ENCODE measurements at places on chromosomes 1 and 21. TPM values are rescaled to one million over a fixed set of nuclear protein-coding genes. Genes with fewer than 3 reads are reported as not detected.

- DNase-seq, result no peak
Observed at GRCh38 chr1:22364764-22365163, 86.9 kb upstream of the ZBTB40 start.

The INKA2 gene
- not detected for total RNA-seq

- DNase-seq, result no peak
Observed at GRCh38 chr21:29360799-29361765, 62.4 kb downstream of the BACH1 start.

DNA sequence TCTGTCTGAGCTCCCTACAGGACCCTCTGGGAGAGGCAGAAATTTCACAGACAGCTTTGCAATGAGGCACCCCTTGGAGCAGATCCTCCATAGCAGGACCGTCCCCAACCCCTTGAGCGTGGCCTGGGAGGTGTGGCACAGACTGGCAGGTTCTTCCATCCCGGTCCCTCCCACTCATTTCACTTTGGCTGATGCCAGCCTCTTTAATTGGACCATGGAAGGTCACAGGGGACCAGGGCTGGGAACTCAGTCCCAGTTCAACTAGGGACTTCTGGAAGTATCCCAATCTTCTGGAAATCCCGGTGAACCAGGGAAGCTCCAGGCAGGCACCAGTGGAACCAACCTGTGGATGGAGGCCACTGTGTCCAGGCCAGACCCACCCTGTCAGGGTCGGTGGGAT is 83.7 kb downstream of the SPSB1 start:
- no peak for DNase-seq

- no peak for DNase-seq
Observed at GRCh38 chr1:78079580-78079979, 33.8 kb downstream of the GIPC2 start.

GRCh38 chr1:31765041-31765467 is 914 bp upstream of the ADGRB2 start:
- no peak for DNase-seq

DNA sequence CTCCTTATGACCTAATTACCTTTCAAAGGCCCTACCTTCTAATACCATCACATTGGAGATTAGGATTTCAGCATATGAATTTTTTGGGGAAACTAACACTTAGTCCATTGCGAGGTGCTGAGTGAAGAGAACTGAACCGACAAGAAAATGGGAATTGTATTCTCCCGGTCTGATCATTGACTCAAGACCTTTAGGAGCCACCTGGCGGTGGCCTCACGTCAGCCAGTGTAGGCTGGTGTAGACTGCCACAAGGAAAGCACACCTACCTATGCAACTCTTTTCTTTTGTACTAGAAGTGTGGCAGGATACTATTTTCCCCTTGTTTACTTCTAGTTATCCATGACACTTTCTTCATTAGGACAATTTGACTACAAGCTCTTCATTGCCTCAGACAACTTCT is 333.5 kb upstream of the B3GALT2 start:
- no peak for DNase-seq

The HOOK1 gene
- 6.9 TPM for total RNA-seq

DNA sequence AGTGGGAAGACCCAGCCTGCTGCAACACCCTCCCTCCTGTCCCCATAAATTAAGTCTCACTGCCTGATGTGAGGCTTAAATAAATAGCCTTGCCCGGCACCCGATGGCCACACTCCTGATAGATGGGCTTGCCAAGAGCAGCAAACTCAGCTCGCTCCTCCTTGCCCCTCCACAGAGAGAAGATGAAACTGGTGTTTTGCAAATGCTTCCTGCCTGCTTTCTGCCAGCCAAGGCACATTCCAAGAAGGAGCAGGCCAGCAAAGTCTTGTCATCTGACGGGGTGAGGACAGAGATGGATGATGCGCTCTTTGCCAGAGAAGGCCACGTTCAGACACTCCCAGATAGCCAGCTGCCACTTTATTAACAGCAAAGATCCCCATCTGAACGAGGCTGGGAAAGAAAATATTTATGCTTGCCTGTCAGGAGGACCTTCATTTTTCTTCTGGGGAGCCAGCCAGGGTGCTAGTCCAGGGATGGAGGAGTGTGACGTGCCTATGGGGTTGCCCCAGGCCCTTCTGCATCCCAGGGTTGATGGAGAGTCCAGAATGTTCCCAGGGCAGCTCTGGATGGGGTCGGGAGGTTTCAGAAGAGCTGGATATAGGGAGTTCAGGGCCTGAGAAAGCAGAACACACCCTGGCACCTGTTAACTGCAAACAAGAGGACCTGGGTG is 265.4 kb downstream of the FOXD2 start:
- DNase-seq, result no peak

GRCh38 chr1:178659789-178660208 is 65.2 kb upstream of the RALGPS2 start:
- no peak for DNase-seq

- DNase-seq, result no peak
Observed at GRCh38 chr1:232508130-232508701, 121.7 kb downstream of the SIPA1L2 start.

The LRRC38 gene
- not detected for total RNA-seq

- DNase-seq, result no peak
Observed at GRCh38 chr21:35850542-35851103, 209.7 kb downstream of the SETD4 start.

- no peak for DNase-seq
Observed at GRCh38 chr1:233884461-233885151, 19.9 kb upstream of the SLC35F3 start.

DNA sequence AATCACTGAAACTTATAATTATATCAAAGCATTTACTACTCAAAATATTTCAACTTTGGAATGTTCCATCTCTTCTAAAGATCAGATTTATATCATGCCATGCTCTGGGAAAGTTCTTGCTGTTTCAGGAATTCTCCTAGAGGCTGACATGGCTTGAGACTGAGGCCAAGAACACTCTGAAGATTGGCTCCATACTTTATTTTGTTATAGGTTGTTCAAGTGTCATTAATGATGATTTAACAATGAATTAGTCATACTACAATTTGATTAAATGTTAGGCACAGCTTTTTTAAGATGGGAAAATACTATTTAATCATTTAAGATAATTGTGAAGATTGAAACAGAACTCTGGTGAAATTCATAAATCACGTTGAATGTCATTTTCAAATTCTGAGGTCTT is 255.4 kb downstream of the GREM2 start:
- DNase-seq, result no peak

DNA sequence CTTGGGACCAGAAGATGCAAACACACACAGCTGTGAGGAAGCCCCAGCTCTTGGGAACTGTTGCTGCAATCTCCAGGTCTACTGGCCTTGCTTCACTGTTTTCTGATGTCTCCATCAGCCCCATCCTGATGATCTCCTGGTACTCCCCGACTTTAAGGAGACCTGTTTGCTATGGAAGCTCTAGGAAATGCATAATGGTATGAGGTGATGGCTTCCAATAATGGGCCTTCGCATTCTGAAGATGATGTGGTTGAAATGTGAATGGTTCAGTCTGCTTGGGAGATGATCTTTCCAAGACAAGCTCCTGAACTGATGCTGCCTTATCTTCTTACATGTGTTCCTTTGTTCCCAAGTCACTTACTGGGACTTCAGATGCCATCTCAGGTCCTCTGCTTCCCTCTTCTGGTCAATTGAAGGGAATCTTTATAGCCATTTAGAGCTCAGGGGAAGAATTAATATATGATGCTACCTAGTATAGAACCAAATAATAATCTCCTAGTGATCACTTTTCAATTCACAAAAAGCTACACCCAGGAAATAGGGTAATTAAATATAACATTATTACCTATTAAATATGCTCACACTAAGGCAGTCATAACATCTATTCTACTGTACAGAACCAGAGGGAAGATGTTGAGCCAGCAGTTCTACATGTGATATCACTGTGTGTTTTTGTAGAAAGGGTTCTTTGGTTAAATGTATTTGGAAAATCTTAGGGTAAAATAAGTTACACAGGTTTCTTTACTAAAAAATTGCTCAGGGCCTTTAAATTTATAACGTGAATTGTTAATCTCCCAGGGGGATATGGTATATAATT is 73.9 kb upstream of the VTCN1 start:
- DNase-seq, result no peak

- no peak for DNase-seq
Observed at GRCh38 chr1:192038567-192038966, 119.7 kb upstream of the RGS18 start.

DNA sequence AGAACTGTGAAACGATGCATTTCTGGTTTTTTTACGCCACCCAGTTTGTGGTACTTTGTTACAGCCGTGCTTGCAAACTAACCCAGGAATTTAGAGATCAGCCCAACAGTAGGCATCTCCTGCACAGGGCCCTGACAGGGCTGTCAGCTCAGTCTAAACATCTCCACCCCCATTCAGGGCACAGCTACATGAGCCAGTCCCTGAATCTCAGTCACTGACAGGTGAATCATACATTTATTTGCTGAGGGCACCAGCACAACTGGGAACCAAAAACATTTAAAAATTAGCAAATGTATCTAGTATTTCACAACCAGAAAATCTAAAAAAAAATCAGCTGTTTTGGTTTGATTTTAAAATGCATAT is 30.7 kb downstream of the PRDX6 start:
- DNase-seq, result no peak

- DNase-seq, result no peak
Observed at GRCh38 chr1:153485863-153486262, 25.4 kb upstream of the S100A7 start.

DNA sequence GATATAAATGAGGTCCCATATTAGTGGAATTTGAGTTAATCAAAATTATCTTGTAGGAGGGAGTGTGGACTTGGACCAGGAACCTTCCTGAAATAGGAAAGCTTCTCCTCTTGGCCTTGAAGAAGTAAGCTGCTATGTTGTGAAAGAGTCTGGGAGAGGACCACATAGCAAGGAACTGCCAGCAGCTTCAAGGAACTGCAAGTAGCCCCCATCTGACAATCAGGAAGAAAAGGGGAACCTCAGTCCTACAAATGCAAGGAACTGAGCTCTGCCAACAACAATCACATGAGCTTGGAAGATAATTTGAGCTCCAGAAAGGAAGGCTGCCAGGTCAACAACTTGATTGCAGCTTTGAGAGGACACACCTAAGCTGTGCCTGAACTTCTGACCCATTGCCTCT is 8.2 kb upstream of the PRMT6 start:
- no peak for DNase-seq

- no peak for DNase-seq
Observed at GRCh38 chr21:45022348-45022675, 52.1 kb upstream of the ADARB1 start.

GRCh38 chr1:219264561-219264960 is 90.9 kb downstream of the LYPLAL1 start:
- DNase-seq, result no peak

DNA sequence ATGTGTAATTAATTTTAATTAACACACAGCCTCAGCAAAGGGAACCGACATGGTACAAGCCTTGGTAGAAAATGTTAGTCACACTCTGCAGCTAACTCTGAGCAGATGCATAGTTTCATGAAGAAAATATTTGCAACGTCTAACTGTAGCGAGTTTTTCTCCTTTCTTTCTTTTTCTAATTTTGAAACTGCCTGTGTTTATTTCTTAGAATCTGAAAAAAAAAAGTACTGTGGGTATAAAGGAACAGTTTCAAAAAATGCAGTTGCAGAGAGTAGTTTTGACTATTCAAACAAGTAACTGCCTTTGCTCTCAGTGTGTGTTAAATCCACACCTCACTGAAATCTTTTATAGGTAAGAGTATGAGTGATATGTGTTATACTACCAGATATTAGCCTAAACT is 149.9 kb upstream of the C1orf105 start:
- DNase-seq, result no peak

DNA sequence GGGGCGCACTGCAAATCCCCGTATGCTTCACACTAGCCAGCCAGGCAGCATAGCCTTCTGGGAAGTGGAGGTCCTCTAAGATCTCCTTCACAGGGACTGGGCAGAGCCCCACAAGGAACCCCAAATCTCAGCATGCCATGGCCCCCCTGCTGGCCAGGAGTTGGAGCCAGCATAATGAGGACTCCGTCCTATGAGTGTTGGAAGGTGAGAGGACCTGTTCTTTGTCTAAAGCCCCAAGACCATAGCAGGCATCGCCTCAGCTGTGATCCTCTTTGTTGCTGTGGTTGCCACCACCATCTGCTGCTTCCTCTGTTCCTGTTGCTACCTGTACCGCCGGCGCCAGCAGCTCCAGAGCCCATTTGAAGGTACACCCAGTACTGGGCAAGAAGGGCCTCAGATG is 1.5 kb downstream of the SHISA4 start:
- DNase-seq, result no peak

DNA sequence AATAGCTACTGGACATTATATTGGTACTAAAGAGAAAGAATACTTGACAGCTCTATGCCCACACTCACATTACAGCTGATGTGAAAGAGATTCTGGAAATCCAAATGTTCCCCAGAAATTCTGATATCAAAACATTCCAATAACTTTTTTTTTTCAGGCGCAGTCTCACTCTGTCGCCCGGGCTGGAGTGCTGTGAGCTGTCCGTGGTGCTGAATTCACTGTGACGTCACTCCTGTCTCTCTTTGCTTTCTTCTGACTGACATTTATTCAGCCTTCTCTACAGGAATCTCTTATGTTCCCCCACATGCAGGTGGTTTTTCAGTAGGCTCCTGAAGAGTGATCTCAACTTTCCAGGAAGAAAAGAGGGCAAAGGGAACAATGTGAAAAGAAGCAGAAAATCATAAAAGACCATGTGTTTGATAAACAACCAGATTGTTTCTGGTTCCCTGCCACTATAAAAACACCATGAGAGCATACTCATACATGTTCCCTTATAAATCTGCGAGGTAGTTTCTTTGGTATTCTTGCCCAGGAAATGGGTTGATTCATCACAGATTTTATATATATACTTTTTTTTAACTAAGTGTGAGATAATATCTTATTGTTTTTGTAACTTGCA is 6.2 kb downstream of the S100A7A start:
- DNase-seq, result peak; percentile 51

DNA sequence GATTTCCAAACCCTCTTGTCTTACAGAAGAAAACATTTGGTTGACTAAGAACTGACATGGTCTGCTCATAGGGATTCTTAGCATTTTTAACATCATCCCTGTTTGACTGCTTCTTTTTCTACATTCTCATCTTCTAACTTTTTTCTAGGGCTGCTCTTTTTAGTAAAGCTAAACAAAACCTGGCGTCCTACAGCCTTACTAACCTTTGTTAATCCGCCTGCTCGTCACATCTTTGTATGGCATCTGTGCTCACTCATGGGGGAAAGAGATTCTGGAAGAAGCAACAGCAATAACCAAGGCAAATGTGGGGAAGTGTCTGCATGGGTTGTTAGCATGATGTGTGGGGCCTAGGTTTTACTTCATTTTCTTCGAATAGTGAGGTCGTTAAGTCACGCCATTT is 92.0 kb downstream of the KIF1B start:
- no peak for DNase-seq

GRCh38 chr1:218642033-218642948 is 297.2 kb downstream of the TGFB2 start:
- DNase-seq, result peak; percentile 28

GRCh38 chr1:18901952-18902522 is 318 bp downstream of the ALDH4A1 start:
- peak; percentile 34 for DNase-seq

The SZRD1 gene
- total RNA-seq, result 48.2 TPM

- DNase-seq, result no peak
Observed at GRCh38 chr1:230316864-230317745, 109.0 kb downstream of the PGBD5 start.

The TMCC2 gene
- total RNA-seq, result 6.0 TPM

The GNAT2 gene
- total RNA-seq, result not detected

Measured in uterus (tissue), 4 donors.